ENCODE measurements at places on chromosomes 4 and X. TPM values are rescaled to one million over a fixed set of nuclear protein-coding genes. Genes with fewer than 3 reads are reported as not detected.

NDUFC1 gene
- 48.8 TPM for total RNA-seq

DNA sequence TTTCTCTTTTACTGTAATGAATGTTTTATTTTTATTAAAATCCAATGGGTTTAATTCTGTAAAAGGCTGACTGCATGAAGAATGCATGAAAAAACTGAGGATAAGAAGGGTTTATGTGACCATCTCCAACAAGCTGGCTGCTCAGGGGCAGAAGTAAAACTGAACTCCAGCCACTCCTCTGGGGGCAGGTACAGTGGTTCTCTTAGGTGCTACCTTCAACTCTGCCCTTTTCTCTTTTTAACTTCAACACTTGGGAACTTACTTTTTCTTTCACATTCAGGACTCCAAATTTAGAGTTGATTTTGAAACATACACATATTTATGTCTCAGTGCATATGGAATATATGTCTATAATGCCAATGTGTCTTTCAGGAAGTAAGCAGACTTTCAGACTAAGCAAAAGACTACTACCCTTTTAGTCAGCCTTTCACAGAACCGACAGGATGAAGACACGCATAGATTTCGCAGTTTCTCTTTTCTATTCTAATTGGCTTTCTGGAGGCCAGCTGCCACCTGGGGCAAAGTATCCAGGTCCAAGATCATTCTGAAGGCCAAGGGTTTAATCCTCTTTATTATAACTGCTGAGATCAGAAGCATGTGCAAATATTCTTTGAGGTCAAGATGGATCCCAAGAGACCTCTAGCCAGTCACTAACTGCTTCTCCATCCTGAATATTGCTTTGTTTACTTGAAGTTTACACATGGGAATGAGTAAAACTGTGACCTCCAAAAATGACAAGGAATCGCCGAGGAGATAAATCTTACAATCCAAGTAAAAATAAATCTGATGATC is 30.7 kb downstream of the HS3ST1 start:
- peaks cover 22% of the 10 kb centered on the region for H3K36me3 ChIP-seq
- H3K4me3 ChIP-seq, result no peak overlapping the region
- H3K27me3 ChIP-seq, result no peaks in the 10 kb centered on the region
- H3K4me1 ChIP-seq, result no peaks in the 10 kb centered on the region
- H3K27ac ChIP-seq, result no peak overlapping the region

DNA sequence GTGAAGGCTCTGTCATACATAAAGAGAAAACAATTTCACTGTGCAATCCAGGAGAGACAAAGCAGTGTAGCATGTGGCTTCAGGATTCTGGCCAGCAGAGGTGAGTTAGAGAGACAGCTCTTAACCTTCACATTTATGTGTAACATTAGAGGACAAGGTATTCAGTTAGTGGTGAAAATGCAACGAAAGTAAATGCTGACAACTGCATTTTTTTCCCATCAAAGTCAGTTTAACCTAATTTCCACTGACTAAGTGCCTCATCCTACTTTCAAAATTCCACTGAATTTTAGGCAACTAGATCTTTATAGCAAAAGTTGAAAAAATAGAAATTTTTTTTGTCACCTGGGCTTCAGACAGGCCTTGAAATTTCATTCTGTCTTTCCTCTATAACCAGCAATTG is 130.8 kb upstream of the LNX1 start:
- no peaks in the 10 kb centered on the region for H3K4me1 ChIP-seq
- no peaks in the 10 kb centered on the region for H3K27me3 ChIP-seq
- H3K27ac ChIP-seq, result no peak overlapping the region
- H3K36me3 ChIP-seq, result no peaks in the 10 kb centered on the region

- H3K36me3 ChIP-seq, result no peaks in the 10 kb centered on the region
- H3K4me1 ChIP-seq, result no peaks in the 10 kb centered on the region
- H3K27me3 ChIP-seq, result no peaks in the 10 kb centered on the region
- H3K27ac ChIP-seq, result no peak overlapping the region
These were observed 44.5 kb downstream of the MAGEB16 start for GRCh38 chrX:35842674-35843073.

- DNase-seq, result no peak
- H3K4me1 ChIP-seq, result no peaks in the 10 kb centered on the region
- H3K27ac ChIP-seq, result no peak overlapping the region
- no peaks in the 10 kb centered on the region for H3K36me3 ChIP-seq
- no peak overlapping the region for H3K4me3 ChIP-seq
These were observed 72.6 kb downstream of the DMD start for GRCh38 chrX:33138677-33139249.

GRCh38 chrX:18016941-18017340 is 155.8 kb upstream of the RAI2 start:
- no peaks in the 10 kb centered on the region for H3K4me1 ChIP-seq
- H3K36me3 ChIP-seq, result no peaks in the 10 kb centered on the region
- H3K4me3 ChIP-seq, result no peak overlapping the region
- peak; percentile 44 for DNase-seq
- H3K27ac ChIP-seq, result no peak overlapping the region

DNA sequence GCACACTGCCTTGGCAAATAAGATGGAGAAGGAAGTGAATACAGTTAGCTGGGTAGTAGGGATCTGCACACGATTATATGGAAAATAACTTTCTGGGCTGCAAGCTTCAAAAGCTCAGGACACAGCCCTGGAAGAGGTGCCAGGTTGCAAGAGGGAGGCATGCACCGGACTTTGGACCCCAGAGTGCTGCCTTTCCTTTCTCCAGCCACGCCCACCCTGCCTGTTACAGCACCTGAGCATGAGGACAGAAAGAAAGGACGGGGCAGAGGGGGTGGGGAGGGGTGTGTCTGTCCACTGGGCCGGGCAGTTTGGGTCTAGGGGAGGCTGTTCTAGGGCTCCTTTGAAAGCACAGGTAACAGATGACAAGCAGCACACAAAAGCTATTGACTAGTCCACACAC is 152.8 kb downstream of the ENPP6 start:
- no peak for DNase-seq
- H3K4me1 ChIP-seq, result no peaks in the 10 kb centered on the region
- H3K36me3 ChIP-seq, result peaks cover 3% of the 10 kb centered on the region
- no peaks in the 10 kb centered on the region for H3K27me3 ChIP-seq
- no peak overlapping the region for H3K4me3 ChIP-seq

GRCh38 chr4:181234951-181235680 is 1008.1 kb upstream of the TENM3 start:
- no peaks in the 10 kb centered on the region for H3K4me1 ChIP-seq
- H3K36me3 ChIP-seq, result no peaks in the 10 kb centered on the region
- no peak overlapping the region for H3K27ac ChIP-seq
- DNase-seq, result no peak
- no peaks in the 10 kb centered on the region for H3K27me3 ChIP-seq

DNA sequence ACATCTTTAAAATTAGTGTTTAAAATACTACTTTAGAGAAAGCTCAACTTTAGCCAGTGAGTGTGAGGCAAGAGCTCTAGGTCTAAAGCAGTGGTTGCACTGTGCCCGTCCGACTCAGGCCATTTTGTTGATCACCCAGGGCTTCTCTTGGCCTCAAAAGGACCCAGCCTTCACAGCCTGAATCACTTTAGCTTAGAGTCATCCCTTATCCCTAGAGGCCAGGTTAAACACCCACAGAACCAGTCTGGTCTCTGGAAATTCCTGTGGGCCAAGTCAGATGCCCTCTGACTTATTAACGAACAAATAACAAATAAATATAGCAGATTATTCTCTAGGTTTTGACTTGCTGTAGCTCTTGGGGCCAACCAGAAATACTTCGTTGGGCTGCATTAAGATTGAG is 102.3 kb downstream of the WWC2 start:
- no peaks in the 10 kb centered on the region for H3K36me3 ChIP-seq
- H3K27me3 ChIP-seq, result no peaks in the 10 kb centered on the region
- H3K27ac ChIP-seq, result no peak overlapping the region
- no peaks in the 10 kb centered on the region for H3K4me1 ChIP-seq
- DNase-seq, result no peak

GRCh38 chrX:125293850-125294780 is 25.6 kb upstream of the TEX13C start:
- no peak overlapping the region for H3K27ac ChIP-seq
- H3K4me1 ChIP-seq, result no peaks in the 10 kb centered on the region
- H3K4me3 ChIP-seq, result no peak overlapping the region
- no peaks in the 10 kb centered on the region for H3K36me3 ChIP-seq
- DNase-seq, result no peak
- H3K27me3 ChIP-seq, result no peaks in the 10 kb centered on the region

DNA sequence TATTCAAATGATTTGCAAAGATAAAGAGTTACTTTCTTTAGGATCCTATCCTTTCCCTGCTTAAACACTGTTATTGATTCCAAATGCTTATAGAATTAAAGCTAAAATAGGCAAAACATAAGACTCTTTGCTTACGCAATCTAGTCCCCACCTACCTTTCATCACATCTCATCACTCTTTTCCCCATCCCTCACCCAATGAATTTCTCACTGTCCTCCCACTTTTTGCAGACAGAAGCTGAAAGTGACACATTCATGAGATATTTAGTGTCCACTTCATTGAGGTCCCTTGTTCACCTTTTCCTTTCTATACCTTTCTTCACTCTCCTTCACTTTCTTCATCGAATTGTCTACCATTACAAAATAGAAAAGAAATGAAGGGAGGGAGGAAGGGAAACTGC is 424 bp downstream of the SATL1 start:
- H3K4me1 ChIP-seq, result no peaks in the 10 kb centered on the region
- peak overlapping the region; percentile 95 for H3K27ac ChIP-seq
- DNase-seq, result no peak
- no peaks in the 10 kb centered on the region for H3K27me3 ChIP-seq

- no peaks in the 10 kb centered on the region for H3K4me1 ChIP-seq
- DNase-seq, result no peak
- no peaks in the 10 kb centered on the region for H3K27me3 ChIP-seq
- no peaks in the 10 kb centered on the region for H3K36me3 ChIP-seq
- H3K4me3 ChIP-seq, result no peak overlapping the region
These were observed 71.8 kb downstream of the C4orf46 start for GRCh38 chr4:158599765-158600498.

DNA sequence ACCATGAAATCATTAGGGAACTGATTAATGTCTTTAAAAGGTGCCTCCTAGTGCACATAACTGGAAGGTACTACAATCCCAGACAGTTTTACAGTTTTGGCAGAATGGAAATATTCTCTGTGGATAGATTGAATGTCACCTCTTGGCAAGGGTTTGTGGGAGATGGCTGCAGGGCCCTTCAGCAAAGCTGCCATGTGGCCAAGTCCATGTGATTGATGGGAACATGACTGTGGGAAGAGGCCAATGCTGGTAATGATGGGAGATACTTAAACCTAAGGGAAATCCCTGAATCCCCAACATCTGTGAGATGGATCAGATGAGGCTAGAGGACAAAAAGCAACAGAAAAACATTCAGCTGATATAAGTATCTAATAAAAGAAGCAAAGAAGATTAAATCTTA is 493.7 kb downstream of the MAGEE1 start:
- H3K4me3 ChIP-seq, result no peak overlapping the region
- H3K27ac ChIP-seq, result no peak overlapping the region
- no peak for DNase-seq
- no peaks in the 10 kb centered on the region for H3K27me3 ChIP-seq
- H3K36me3 ChIP-seq, result no peaks in the 10 kb centered on the region

DNA sequence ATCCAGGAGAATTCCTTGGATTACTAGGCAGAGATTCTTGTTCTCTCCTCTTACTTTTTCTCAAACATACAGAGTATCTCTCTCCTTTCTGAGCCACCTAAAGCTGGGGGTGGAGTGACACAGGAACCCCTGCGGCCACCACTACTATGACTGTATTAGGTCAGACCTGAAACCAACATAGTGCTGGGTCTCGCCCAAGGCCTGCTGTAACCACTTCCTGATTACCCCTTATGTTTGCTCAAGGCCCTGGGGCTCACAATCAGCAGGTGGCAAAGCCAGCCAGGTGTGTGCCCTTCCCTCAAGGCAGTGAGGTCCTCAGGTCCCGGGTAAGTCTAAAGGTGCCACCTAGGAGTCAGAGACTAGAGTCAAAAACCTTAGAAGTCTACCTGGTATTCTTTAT is 166.4 kb downstream of the PARM1 start:
- H3K4me1 ChIP-seq, result no peaks in the 10 kb centered on the region
- H3K4me3 ChIP-seq, result no peak overlapping the region
- H3K36me3 ChIP-seq, result no peaks in the 10 kb centered on the region
- DNase-seq, result no peak
- H3K27ac ChIP-seq, result no peak overlapping the region

DNA sequence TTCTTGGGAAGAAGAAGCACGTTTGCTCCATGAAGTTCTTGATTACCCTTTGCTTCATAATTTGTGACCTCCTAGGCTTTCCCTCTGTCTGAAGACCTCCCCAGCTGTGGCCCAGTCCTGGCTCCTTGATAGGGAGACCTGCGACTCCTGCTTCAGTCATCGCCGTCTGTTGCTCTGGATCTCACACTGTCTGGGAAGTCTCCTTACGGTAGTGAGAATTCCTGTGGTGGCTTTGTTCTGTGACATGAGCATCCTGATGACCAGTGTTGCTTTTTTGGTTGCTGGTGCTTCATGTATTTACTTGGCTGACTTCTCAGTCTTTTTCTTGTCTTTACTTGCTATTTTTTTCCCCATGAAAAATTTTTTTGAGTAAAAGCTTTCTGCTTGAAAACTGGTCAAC is 44.2 kb downstream of the JADE1 start:
- no peak overlapping the region for H3K4me3 ChIP-seq
- no peak overlapping the region for H3K27ac ChIP-seq
- no peaks in the 10 kb centered on the region for H3K27me3 ChIP-seq
- peaks cover 57% of the 10 kb centered on the region for H3K36me3 ChIP-seq

DNA sequence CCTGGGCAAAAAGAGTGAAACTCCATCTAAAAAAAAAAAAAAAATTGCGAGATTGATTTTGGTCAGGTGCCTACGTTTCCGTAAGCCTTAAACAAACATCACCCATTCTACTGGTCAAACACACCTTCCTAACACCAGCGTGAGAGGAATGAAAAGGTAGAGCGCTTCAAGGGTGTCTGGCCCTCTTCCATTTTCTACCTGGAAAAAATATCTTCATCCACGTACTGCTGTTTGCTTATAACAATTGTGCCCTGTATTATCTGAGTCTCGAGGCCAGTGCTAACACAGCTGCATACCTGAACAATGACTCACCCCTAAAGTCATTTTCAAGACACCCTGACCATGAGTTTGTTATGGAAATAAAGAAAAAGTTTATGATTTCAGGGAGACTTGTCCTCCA is 13.9 kb downstream of the TMSB4X start:
- no peaks in the 10 kb centered on the region for H3K36me3 ChIP-seq
- H3K4me1 ChIP-seq, result no peaks in the 10 kb centered on the region
- DNase-seq, result no peak
- no peak overlapping the region for H3K27ac ChIP-seq

- no peak overlapping the region for H3K27ac ChIP-seq
- no peaks in the 10 kb centered on the region for H3K36me3 ChIP-seq
- no peak overlapping the region for H3K4me3 ChIP-seq
- H3K4me1 ChIP-seq, result no peaks in the 10 kb centered on the region
- DNase-seq, result no peak
- H3K27me3 ChIP-seq, result no peaks in the 10 kb centered on the region
These were observed 57.5 kb downstream of the TEC start for GRCh38 chr4:48212165-48212564.
